ENCODE measurements at places on chromosomes 1 and 21.

GRCh38 chr1:203756036-203756435 is 8.9 kb upstream of the LAX1 start:
- DNase-seq, result no peak

- DNase-seq, result no peak
Observed at GRCh38 chr1:51139474-51139873, 37.4 kb downstream of the C1orf185 start.

DNA sequence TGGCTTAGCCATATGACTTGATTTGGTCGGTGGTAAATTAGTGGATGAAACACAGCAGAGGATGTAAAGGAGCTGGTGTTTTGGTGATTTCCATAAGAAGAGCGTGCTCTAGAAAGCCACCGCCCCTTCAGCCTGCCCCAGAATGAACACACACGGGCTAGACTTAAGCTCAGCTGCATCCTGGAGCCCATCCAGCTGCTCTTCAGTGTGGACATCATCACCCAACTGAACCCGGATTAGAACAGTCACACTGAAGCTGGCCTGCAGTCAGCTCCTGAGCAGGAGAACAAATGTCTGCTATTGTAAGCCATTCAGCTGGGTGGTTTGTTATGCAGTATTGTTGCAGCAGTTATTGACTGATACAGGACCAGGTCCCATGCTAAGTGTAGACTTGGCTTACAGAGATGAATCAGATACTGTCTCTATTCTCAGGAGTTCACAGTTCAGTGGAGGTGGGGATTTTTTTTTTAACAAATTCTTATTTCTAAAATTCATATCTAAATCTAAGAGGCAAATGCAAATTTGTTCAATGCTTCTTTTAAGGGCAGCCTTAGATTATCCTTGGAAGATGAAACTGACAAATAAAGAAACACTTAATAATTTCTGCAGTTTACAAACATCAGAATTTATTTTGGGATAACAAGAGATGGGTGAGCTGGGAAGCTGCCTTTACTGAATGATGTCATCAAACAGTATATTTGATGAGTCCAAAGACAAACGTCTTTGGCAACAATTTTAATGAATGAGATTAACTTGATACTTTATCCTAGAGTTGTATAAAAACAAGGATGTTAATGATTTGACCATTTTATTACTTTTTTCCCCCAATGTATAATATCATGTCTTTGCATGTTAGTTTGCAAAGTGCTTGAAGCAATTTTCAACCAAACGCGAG is 251.2 kb downstream of the TRABD2B start:
- DNase-seq, result no peak

DNA sequence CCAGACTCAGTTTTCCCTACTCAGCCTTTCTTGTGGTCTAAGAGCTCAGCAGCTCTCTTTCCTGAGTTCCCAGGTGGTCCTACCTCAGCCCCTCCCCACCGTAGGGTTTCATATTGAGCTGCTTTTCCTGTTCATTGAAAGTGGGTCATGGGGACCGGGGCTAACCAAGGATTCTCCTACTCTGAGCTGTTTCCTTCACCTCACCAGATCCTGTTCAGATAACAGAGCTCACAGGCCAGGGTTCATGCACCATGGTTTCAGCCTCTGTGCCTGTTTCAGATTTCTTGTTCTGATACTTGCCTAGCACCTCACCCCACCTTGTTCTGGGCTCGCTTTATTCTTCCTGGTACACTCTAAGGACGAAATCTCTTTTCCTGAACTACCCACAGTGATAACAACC is 8.5 kb downstream of the UBQLN4 start:
- DNase-seq, result no peak

GRCh38 chr1:102799496-102799895 is 308.8 kb downstream of the COL11A1 start:
- DNase-seq, result no peak

GRCh38 chr21:34992736-34993398 is 56.2 kb downstream of the RUNX1 start:
- no peak for DNase-seq

- DNase-seq, result no peak
Observed at GRCh38 chr1:17393230-17393629, 21.2 kb downstream of the PADI6 start.
